ENCODE measurements at places on chromosomes 5 and 9.

DNA sequence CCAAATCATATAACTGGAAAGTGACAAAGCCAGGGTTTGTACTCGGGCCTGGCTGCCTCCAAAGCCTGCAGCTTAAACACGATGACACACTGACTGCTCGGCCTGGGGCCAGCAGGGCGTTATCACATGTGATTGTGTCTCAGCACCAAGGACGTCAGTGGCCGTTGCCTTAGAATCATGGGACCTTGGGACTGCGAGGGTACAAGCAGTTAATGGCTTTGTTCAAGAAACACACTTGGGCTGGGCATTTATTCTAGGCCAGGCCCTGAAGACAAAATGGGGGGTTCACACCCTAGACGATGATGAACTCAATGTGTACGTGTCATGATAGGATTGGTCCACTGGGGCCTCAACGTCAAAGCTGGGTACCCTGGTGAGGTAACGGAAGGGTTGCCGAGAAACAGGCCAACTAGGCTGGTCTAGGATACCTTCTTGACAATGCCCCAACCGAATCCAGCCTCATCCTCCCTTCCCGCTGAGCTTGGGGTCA, 13.0 kb downstream of the SH3PXD2B start:
- no peaks in the 10 kb centered on the region for H3K4me1 ChIP-seq
- no peaks in the 10 kb centered on the region for H3K27me3 ChIP-seq
- H3K27ac ChIP-seq: no peak overlapping the region

- no peak overlapping the region for H3K4me3 ChIP-seq
- no peak for DNase-seq
- no peaks in the 10 kb centered on the region for H3K36me3 ChIP-seq
- peaks cover 29% of the 10 kb centered on the region for H3K4me1 ChIP-seq
- H3K27ac ChIP-seq: no peak overlapping the region
Observed at GRCh38 chr9:125956102-125956501, 208.9 kb downstream of the PBX3 start.

- H3K4me1 ChIP-seq: no peaks in the 10 kb centered on the region
- no peak for DNase-seq
- no peaks in the 10 kb centered on the region for H3K36me3 ChIP-seq
- H3K27me3 ChIP-seq: no peaks in the 10 kb centered on the region
- no peak overlapping the region for H3K27ac ChIP-seq
- no peak overlapping the region for H3K4me3 ChIP-seq
Observed at GRCh38 chr9:89452561-89452960, 45.4 kb downstream of the SEMA4D start.

DNA sequence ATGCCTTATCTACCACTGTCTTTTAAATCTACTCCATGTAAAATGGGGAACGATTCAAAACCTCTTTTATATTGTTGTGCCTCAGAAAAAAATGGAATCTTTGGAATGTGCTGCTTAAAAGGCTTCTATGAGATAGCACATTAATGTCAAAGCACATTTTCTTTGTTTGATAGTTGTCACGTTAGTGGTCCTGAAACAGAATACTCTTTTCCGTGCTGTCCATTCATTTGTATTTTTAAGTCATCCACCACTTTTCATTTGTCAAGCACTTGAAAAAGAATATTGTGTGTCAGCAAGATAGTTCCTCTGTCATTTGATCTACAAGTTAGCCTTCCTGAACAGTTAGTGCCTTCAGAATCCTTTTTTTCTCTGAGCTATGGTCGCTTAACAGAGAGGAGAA, 246.9 kb downstream of the MAST4 start:
- H3K4me3 ChIP-seq: no peak overlapping the region
- no peak for DNase-seq
- H3K36me3 ChIP-seq: no peaks in the 10 kb centered on the region
- no peaks in the 10 kb centered on the region for H3K27me3 ChIP-seq
- no peak overlapping the region for H3K27ac ChIP-seq

GRCh38 chr5:17087035-17087434, 130.4 kb upstream of the BASP1 start:
- H3K36me3 ChIP-seq: no peaks in the 10 kb centered on the region
- no peaks in the 10 kb centered on the region for H3K27me3 ChIP-seq
- no peaks in the 10 kb centered on the region for H3K4me1 ChIP-seq
- H3K27ac ChIP-seq: no peak overlapping the region
- H3K4me3 ChIP-seq: no peak overlapping the region

- no peak overlapping the region for H3K27ac ChIP-seq
- no peaks in the 10 kb centered on the region for H3K4me1 ChIP-seq
- no peaks in the 10 kb centered on the region for H3K27me3 ChIP-seq
- no peaks in the 10 kb centered on the region for H3K36me3 ChIP-seq
- H3K4me3 ChIP-seq: no peak overlapping the region
- no peak for DNase-seq
Observed at GRCh38 chr9:129406278-129407225, 214.3 kb downstream of the C9orf50 start.

DNA sequence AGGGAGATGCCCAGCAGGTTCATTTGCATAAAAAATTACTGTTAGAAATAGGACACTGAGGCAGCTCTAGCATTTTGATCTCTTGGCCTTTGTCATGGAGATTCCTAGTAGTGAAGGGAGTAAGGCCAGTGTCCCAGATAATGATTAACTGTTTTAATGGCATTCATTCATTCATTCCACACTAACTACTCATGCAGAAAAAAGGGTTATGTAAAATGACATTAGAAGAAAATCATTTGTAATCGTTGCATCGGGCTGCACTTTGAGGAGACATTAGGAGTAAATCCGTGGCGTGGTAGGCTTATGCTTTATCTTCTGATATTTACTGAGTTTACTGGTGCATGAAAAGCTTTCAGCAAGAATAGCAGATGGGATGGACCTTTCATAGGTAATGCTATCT, 82.6 kb upstream of the GRHPR start:
- H3K4me3 ChIP-seq: no peak overlapping the region
- no peaks in the 10 kb centered on the region for H3K36me3 ChIP-seq
- H3K27ac ChIP-seq: no peak overlapping the region
- no peaks in the 10 kb centered on the region for H3K4me1 ChIP-seq

GRCh38 chr9:8616414-8616813, 816.8 kb upstream of the DMAC1 start:
- no peak for DNase-seq
- H3K36me3 ChIP-seq: no peaks in the 10 kb centered on the region
- no peak overlapping the region for H3K27ac ChIP-seq
- no peaks in the 10 kb centered on the region for H3K27me3 ChIP-seq

Data from right lobe of liver (tissue), 6 donors.